ENCODE measurements at places on chromosomes 3 and 15. TPM values are rescaled to one million over a fixed set of nuclear protein-coding genes. Genes with fewer than 3 reads are reported as not detected.

DNA sequence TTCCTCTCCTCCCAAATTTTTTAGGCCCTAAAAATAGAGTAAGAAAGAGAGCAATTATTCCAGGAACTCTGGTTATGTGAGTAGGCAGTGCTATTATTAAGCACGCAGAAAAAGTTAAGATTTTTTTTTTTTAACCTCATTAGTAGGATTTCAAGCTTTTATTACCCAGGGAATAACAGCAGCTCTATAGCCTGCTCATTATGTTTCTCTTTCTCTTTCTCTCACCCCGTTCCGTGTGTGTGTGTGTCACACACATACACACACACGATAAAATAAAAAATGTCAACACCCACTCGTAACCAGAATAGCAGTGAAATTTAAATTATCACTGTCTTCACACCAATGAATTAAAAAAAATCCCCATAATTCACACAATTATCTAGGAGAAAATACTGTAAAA lies 30.3 kb downstream of the GADL1 start:
- DNase-seq: no peak

Gene WDR93
- total RNA-seq: not detected

DNA sequence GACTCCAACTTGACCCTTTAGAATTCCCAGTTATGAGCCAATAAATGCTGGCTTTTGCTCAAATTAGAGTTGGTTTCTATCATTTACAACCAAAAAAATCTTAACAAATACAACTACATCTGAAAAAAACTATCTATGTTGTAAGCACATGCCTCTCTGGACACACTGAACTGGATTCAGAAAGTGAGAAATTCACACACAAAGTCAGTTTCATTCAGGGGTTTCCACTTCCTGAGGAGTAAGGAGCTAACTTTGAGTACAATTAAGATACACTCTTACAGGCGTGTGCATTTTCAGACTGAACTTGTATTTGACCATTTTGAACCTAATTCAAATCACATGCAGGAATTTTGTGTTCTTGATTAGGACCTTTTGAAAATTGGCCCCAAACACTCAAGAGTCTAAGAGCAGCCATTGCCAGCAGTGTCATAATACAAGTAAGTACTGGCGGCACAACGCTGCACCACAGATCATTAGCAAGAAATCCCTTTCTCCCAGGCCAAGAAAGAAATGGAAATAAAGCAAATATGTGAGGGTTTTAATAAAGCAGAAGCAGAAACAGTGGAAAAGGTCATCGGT lies 31.2 kb downstream of the LINS1 start:
- DNase-seq: no peak

DNA sequence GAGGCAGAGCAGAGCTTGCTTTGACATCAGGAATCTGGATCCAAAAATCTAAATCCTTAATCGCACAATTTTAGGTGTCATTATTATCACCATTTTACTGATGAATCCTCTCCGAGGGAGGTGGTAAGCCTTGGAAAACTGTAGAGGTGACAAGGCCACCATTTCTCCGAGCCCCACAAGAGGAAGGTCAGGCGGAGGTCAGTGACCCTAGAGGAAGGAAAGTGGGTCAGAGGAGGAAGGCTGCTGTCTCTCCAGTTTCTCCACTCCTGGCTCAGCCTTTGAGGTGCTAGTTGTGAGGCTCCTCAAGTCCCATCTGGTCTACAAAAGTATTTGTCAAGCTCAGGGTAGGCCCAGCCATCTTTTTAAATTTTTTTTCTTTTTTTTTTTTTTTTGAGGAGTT lies 3.2 kb downstream of the DVL3 start:
- peak; percentile 35 for DNase-seq

- no peak for DNase-seq
Measured at GRCh38 chr3:42734263-42734860, 31.8 kb upstream of the HHATL start.

DNA sequence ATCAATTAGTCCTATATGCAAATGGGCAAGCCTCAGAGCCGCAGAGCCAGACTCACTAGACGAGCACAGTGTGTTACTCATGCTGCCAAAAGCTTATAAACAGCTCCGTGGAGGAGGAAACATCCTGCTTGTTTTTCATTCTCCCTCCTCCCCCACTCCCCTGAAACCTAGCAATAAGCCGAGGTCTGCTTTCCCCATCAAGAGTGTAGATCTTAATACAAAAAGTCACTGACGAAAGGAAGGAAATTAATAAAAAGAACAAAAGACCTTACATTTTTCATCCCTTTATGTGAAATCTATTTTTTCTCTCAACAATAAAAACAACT lies 88.5 kb downstream of the XXYLT1 start:
- no peak for DNase-seq

DNA sequence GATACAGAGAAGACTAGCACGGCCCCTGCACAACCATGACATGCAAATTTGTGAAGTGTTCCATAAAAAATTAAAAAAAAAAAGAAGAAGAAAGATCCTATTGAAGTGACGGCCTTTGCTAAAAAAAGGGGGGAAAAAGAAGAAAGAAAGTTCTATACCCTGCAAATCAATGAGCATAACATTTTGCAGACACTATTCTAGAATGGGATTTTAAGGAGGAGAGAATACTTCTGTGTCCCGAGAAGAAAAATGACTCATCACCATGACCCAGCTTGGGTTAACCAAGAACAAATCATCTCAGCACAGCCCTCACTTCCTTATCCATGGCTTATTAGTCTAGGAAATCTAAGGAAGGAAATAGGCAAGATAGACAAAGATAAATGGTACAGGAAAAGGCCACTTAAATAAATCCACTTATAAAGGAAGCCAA lies 7.4 kb upstream of the SH3BP5 start:
- DNase-seq: no peak

GRCh38 chr15:101258238-101259144 lies 6.6 kb upstream of the CHSY1 start:
- no peak for DNase-seq

GRCh38 chr3:139119331-139120025 lies 74.8 kb upstream of the PRR23C start:
- DNase-seq: no peak

DNA sequence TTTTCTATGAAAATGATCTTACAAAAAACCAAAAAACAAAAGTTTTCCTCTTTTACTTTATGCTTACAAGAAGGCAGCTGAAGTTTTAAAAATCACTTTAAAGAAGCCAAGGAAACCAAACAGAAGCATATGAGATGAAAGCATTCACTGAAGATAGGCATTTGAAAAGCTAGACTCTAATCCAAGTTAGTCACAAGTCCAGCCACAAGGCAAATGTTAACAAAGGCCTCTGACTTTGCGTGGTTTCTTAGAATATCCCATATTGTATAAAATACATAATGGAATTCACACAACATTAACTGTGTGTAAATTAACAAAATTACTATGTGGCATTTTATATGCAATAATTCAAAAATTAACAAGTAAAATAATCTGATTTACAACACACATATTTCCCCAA lies 17.7 kb downstream of the MRPL3 start:
- no peak for DNase-seq

DNA sequence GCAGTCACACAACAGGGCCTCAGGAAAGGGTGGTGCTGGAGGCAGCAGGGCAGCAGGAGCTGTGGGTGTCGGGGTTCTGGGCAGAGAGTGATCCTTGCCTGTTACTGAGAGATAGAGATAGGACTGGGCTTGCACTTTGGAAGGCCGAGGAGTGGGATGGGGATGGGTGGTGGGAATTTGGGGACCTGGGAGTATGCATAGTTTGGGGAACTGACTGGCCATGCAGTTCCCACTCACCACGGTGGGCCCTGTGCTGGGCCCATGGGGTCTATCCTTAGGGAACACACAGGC lies 192.5 kb upstream of the LINGO1 start:
- DNase-seq: peak; percentile 44

- DNase-seq: no peak
Measured at GRCh38 chr3:119745942-119746341, 36.0 kb upstream of the NR1I2 start.

DNA sequence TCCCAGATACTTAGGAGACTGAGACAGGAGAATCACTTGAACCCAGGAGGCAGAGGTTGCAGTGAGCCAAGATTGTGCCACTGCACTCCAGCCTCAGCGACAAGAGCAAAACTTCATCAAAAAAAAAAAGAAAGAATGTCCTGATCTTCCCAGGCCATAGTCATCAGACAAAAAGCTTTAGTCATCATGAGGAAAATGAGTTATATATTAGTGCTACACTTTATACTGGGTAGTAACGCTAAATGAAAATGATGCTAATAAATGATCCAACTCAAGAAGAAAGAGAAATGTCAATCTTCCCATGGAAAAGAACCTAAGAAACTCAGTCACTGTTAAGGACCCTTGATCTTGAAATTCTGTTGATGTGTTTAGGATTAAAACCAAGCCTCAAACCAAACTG lies 26.3 kb upstream of the TRIM59 start:
- no peak for DNase-seq

- DNase-seq: no peak
Measured at GRCh38 chr15:94453227-94453988, 222.0 kb downstream of the MCTP2 start.

DNA sequence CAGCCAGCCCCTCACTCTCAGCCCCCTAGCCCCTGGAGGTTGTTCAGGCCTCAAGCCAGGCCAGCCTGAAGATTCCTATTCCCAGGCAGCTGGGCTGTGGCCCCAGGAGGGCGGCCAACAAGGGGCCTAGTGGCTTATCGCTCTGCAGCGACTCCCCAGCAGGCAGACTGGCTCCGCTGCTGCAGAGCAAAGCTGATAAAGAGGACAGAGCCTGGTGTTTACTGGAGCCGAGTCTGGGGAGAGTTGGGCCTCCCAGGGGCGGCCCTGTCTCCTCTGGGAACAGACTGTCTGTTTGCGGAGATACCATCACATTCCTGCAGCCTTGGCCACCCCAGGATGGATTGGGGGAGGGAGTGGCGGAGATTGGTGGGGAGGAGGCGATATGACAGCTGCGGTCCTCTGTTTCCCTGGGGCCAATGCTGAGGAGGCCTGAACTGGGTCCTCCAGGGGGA lies 22.4 kb upstream of the SMAD6 start:
- no peak for DNase-seq

- no peak for DNase-seq
Measured at GRCh38 chr3:153145454-153145853, 16.6 kb upstream of the RAP2B start.

Gene CTXN2
- not detected for total RNA-seq

DNA sequence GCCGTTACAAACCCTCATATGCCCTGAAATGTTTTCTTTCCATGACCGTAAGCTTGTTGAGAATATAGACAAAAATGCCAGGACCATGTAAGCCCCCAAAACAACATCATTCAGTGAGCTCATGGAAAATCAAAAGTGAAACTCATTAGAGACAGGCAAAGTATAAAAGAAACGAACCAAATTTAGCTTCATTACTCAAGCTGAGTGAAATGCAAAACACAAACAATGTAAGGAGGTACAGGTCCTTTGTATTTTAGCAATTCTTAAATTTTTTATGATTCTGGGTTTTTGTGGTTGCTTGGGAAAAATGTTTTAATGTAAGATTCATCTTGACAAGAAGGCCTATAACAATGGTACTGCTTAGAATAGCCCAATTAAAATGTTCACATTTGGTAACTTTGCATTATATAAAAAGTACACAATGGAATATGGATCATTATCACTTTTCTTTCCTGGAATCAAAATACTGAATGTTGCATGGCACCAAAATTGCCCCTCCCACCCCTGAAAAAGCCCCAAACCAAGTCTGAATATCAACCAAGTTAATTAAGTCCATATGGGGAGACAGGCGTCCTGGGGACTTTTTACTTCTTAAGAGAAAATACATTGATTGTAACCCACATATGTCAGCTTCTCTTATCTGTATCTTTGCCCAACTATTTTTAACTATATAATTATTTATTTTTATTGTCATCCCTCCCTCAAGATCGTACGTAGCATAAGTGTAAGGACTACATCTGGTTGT lies 247.7 kb upstream of the CDIN1 start:
- no peak for DNase-seq

Gene SQOR
- 103 TPM for total RNA-seq

DNA sequence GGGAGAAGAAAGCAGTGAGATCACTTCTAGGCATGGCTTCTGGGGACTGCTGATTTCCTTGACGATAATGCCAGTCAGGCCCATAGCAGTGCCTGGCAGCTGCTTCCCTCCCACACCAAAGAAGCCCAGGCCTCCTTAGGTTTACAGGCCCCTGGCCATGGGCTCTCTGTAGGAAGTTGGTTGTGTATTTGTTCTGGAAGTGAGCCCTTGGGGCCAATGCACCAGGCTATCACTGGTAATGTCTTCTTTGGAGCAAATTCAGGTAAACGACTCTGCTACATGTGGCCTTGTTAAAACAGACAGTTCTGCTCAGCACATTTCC lies 89.3 kb downstream of the CCNL1 start:
- no peak for DNase-seq

DNA sequence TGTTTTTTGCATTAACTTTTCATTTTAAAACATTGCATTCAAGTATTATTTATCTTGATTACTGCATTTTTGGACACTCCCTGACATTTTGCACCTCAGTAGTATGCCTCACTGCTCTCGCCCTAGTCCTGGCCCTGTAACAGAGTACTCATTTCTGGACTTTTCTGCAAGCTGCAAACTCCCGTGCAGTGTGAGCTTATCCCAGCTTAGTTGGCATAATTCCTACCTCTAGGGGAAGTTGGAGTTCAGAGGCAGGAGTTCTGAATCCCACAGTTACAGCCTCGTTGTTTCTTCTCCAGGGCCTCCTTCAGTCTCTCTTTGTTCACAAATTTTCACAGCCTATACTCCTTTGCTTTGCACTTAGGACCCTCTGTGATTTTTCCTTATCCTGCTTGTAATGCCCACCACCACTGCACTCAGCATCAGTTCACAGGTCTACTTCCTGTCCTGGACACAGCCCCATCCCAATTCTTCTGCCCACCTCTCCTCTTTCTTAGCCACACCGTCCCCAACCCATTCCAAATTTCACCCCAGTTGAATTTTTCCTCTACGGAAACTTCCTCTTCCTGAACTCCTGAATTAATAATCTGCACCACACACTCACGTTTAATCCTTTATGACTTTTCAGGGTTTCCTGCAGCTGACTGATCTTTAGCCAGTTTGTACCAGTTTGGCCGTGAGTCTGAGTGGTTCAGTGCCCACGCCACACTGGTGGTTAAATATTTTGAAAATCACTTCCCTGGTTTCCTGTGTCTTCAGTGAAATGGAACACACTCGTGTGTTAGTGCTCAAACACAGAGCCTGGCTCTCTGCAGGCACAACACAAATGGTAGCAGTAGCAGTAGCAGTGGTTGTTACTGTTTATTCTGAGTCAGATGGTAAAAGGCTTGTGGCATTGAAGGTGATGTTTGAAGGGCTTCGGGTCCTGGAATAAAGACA lies 6.3 kb upstream of the CTSH start:
- no peak for DNase-seq

- no peak for DNase-seq
Measured at GRCh38 chr3:139940622-139941021, 5.6 kb downstream of the CLSTN2 start.

GRCh38 chr3:133956353-133956752 lies 60.7 kb upstream of the RAB6B start:
- DNase-seq: no peak

GRCh38 chr15:77836906-77837648 lies 204.4 kb upstream of the LINGO1 start:
- peak; percentile 31 for DNase-seq
